ENCODE measurements at places on chromosomes 12 and 14.
A peak's percentile ranks its signal among the peaks of the same experiment; 100 is the strongest.

GRCh38 chr12:108604208-108604941 lies 6.5 kb upstream of the TMEM119 start:
- no peak for DNase-seq

DNA sequence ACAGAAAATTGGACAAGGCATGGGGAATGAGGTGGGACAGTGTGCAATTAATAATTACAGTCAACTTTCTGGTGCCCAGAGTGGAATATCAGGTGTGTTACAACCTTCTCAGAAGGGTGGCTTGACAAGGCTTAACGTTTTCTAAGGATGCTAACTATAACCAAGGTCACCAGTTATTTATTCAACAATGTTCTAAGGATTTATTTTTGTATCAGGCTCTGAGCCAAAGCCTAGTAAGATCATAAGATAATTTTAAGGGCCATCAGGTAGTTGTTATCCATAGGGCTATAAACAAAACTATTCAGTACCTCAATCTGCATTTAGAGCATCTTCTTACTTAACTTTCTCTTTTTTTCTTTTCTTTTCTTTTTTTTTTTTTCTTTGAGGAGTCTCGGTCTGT lies 134.0 kb downstream of the TMTC1 start:
- DNase-seq: no peak

- DNase-seq: no peak
Observed at GRCh38 chr14:36022765-36023410, 153.6 kb downstream of the PTCSC3 start.

DNA sequence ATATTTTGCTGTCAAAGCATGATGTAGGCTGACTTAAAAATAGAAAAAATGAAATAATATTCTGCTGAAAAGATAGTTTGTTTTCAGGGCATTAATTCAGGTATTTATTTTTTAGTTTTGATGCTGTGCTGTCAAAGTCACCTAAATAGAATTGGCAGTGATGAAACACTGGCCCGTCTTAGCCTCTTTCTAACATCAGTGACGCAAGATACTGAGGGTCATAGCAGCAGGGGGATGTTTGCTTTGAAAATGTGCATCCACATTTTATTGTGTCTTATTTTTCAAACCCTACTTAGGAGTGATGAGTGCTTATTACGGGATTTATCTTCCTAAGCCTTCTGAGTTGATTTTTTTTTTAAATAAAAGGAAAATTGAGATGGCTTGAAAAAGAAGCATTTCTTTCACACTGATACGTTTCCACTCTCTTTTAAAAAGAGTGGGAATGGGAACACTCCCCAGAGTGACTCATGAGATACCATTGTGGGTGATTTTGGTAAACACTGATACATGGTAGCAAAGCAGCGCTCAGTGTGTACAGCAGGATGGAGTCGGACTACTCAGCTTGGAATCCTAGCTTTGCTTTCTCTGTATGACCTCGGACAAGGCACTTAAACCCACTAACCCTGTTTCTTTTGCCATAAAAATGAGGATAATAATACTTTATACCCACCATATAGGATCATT lies 290.8 kb downstream of the ERC1 start:
- no peak for DNase-seq

GRCh38 chr12:117202556-117202955 lies 12.3 kb upstream of the FBXO21 start:
- no peak for DNase-seq

DNA sequence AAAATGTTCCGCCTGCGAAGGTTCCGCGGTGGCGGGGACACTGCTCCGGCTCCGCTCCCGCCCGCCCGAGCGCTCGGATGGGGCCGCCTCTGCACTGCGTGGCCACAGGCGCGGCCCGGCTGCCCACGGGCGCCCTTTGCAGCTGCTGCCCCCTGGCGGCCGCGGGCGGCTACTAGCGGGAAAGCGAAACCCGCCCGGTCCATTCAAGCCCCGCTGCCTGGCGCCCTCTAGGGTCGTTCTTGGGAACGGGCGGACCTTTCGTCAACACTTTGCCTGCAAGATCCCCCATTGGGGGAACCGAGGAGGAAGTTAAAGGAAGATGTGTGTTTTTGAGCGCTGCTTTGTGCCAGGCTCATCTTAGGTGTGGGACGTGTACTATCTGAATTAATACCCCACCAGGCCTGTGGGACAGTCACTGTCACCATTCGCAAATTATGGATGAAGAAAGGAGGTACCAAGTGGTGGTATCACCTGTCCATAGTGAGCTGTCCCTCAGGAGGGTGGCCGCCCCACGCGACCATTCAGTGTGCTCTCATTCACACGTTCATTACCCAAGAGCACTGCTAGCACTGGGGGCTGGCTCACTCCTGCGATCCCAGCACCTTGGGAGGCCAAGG lies 19.4 kb downstream of the GPR132 start:
- DNase-seq: peak; percentile 72

DNA sequence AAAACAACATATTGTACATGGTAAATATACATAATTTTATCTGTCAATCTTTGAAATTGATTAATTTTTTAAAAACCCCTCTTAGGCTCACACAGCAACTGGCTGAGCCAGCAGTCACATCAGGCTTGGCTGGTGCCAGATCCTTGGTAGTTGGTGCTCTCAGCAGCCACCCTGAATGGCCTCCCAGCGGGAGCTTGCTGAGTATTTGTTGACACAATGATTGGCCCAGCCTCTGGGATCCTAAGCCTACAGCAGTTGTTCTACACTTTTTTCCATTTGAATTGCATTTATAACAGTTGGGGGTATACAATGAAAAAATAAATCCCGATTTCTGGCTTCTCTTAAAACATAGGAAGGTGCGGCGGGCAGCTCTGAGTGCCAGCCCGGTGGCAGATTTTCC lies 11.1 kb downstream of the PRKAB1 start:
- DNase-seq: peak; percentile 56

DNA sequence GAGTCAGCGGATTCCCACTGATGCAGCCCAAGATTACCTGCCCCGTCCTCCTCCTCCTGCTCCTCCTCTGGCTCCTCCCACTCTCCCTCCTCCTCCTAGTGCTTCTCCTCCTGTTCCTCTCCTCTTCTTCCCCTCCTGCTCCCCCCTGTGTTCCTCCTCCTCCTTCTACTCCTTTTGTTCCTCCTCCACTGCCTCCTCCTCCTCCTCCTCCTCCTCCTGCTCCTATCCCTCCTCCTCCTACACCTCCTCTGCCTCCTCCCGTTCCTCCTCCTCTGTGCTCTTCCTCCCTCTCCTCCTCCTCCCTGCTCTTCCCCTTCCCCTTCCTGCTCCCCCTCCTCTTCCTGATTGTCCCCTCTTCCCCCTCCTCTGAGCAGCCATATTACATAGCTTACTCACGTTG lies 141.3 kb downstream of the CACNA1C start:
- DNase-seq: no peak

DNA sequence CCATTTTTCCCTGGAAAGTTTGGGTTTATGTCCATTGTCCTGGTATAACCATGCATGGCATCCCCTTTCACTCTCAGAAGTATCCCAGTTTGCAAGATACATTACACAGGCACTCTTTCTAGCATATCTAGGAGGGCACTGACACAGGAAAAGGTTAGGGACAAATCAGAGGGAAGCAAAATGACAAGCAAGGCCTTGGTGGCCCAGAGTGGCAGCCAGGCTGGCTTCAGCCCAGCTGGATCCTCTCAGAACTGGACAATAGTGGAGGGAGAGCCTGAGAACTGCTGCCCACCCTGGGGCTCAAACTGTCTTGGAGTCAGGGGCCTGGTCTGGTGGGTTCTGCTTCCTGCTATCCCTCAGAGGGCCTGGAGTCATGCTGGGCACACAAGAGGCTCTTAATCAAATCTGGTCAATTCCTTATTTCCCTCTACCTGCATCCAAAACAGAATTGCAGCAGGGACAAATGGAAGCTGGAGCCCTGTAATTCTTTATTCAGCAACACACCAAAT lies 2.6 kb downstream of the VDR start:
- DNase-seq: no peak

DNA sequence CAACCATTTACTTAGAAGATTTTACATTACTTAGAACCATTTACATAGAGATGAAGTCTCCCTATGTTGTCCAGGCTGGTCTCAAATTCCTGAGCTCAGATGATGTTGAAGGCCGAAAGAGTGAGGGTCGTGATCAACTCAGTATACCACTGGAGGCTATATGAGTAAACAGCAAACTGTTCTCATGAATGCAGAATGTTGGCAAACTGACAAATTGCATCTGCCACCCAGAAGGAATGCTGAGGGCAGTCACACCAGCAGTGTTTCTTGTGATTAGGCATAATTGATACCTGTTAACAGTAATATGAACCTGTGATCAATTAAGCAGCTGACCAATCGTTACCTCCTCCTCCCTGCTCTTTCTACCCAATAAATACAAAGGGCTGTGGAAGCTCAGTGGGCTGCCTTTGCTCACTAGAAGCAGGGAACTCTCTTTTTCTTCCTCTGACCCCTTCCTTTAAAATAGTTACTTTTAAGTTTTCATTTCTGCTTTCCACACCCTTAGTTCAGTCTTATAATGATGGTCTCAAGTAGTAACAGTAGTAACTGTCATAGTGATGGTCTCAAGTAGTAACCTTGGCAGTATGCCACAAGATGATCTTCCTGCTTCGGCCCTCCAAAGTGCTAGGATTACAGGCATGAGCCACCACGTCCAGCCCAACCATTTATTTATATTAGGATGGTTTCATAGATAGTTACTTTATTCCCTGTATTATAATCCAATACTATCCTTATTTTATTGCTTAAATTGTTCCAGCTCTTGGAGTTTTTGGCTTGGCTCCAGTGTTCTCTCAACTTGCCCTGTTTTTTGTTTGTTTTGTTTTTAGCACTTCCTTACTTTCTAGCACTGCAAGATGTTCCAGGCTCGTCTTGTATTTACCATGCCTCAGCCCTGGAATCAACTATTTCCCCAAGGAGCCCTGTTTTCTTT lies 25.8 kb downstream of the LIMA1 start:
- no peak for DNase-seq

- no peak for DNase-seq
Observed at GRCh38 chr12:45707241-45707857, 22.2 kb upstream of the ARID2 start.

GRCh38 chr14:90159688-90160087 lies 96.7 kb upstream of the PSMC1 start:
- DNase-seq: no peak

GRCh38 chr12:67558775-67559174 lies 89.8 kb upstream of the DYRK2 start:
- no peak for DNase-seq

DNA sequence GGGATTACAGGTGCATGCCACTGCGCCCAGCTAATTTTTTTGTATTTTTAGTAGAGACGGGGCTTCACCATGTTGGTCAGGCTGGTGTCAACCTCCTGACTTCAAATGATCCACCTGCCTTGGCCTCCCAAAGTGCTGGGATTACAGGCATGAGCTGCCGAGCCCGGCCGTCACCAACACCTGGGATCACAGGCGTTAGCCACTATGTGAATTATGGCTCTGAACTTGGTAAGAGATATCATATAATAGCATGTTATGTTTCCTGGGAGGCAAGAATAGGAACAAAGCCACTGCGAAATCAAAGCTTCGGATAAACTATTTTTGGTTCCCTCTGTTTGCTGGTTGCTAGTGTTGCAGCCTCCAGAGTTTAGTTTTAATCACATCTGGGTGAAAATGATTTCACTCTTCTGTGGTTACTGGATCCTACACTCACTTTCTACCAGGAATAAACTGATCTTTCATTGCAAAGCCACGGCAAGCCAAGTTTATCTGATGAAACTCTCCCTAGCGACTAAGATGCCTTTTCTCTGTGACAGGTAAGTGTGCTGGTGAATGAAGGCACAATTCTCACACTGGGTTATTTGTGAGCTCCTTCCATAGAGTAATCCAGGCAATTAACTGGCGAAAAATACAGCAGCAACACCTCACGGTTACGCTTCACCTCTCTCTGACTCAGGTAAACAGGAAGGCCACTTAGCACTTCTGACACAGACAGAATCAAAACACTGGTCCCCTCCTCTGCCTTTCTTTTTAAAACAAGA lies 16.7 kb downstream of the SNRNP35 start:
- DNase-seq: no peak

DNA sequence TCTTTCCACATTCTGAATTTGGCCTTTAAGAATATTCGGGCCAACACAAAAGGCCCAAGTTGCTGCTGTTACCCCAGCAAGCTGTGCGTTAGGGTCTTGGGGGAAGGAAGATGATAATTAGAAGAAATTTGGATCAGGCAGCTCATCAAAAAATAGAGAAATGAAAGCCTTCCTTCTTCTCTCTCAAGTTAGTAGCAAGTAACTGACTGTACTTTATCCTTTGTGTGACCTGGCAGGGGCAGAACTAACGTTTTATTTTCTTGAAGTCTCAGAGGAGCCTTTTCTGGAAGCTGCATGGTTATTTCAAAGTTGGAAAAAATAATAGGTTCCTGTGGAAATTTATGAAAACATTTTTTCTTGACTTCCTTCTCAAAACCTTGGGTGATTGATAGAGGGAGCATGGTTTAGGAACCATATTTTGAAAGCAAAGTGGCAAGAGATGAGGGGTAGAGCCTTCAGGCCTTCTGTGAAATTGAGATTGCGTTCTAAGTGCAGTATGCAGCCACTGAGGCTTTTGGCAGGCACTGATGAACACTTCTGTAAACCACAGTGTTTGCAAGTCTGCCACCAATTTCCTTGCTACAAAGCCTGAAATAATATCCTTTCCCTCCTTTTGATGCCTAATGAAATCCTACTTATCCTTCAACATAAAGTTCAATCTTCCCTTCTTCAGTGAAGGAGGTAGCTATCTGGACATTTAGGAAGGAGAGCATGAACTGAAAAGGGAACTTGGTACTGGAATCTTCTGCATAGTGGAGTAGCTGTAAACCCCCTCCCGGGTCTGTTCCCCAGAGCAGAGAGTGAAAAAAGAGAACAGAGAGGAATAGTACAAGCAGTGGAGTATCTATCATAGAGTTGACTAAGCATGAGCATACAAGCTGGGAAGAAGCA lies 123.2 kb downstream of the FGD4 start:
- no peak for DNase-seq

GRCh38 chr12:111745211-111745610 lies 21.5 kb upstream of the ALDH2 start:
- no peak for DNase-seq

GRCh38 chr12:13041224-13041623 lies 3.0 kb upstream of the FAM234B start:
- DNase-seq: no peak

GRCh38 chr12:48349471-48349870 lies 1.2 kb downstream of the ZNF641 start:
- DNase-seq: no peak

- DNase-seq: no peak
Observed at GRCh38 chr14:105198588-105198987, 17.5 kb upstream of the NUDT14 start.

DNA sequence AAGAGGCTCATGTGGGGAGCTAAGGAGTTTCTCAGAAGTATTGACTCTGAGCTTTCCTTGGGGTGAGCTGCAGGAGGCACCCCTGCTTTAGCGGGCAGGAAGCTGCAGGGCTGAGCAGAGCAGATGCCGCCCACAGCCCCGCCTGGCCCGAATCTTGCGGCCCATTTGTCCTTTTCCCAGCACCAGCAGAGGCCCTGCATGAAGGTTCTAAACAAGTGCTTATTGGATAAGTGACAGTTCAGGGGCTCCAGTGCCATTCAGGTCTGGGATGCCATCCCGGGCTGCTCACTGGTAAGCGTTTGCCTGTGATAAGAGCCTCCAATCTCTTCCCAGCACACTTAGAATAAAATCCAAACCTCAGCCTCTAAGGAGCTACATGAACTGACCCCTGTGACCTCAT lies 11.4 kb downstream of the RILPL1 start:
- DNase-seq: no peak
